ENCODE measurements at places on chromosomes 2 and 18.

GRCh38 chr2:108278631-108279030 is 10.1 kb upstream of the SULT1C2 start:
- H3K36me3 ChIP-seq: no peaks in the 10 kb centered on the region
- no peaks in the 10 kb centered on the region for H3K4me1 ChIP-seq
- H3K27ac ChIP-seq: no peak overlapping the region
- no peak overlapping the region for H3K4me3 ChIP-seq
- no peak for DNase-seq

GRCh38 chr2:242011991-242012764 is 142.6 kb downstream of the RTP5 start:
- no peaks in the 10 kb centered on the region for H3K4me1 ChIP-seq
- DNase-seq: no peak
- no peak overlapping the region for H3K27ac ChIP-seq
- H3K4me3 ChIP-seq: no peak overlapping the region
- H3K36me3 ChIP-seq: no peaks in the 10 kb centered on the region

DNA sequence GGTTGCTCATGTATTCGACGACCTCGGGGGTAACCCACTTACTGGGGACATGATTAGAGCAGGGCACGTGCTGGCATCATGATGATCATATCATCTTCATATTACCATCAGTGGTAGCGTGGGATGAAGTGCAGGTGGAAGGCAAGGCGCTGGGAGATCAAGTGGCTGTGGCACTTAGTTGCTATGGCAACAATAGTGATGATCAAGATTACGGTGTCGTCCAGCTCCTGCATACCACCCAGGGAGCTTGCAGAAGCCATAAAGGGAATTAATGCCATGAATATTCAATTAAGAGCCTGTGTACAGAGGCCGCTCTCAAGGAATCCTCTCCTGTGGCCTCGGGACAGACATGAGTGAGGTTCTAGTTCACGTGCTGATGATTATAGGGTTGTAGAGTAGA is 237.2 kb upstream of the COPS8 start:
- H3K27me3 ChIP-seq: no peaks in the 10 kb centered on the region
- no peak overlapping the region for H3K4me3 ChIP-seq
- DNase-seq: no peak
- no peaks in the 10 kb centered on the region for H3K36me3 ChIP-seq

DNA sequence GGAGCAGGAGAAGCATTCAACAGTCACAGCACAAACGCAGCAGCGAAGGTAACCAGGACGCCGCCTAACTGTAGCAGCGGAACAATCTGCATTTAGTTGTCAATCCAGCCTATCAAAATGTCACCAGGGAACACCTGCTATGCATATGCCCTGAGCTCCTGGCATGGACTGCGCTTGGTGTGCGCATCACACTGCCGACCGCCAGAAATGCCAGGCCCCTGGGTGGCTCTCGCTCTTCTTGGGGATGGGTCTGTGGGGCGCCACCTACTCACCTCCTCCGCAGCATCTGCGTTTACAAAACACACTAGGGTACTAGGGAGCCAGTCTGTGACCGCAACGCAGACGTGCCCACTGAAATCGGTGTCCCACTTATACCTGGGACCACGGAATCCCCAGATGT is 31.7 kb downstream of the ZNF516 start:
- no peak for DNase-seq
- no peaks in the 10 kb centered on the region for H3K27me3 ChIP-seq
- H3K4me3 ChIP-seq: no peak overlapping the region
- H3K4me1 ChIP-seq: peaks cover 63% of the 10 kb centered on the region
- no peak overlapping the region for H3K27ac ChIP-seq
- H3K36me3 ChIP-seq: no peaks in the 10 kb centered on the region

DNA sequence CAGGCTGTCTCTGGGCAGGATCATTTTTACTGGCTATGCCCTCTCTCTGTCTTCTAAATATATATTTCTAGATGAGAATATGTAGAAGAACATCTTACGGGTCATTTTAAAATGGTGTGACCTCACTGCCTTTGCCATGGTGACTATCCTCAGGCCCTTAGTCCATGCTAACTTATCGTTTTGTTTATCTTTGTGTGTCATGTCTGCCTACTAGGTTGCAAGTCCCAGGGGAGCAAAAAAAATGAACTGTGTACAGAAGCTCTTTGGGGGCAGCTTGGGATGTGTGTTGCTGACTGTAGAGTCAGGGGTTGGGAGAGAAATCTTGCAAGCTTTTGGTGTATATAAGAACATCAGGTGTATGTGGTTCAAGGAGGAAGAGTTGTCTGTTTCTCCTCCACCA is 11.0 kb downstream of the CPSF3 start:
- H3K36me3 ChIP-seq: peaks cover 68% of the 10 kb centered on the region
- DNase-seq: no peak
- no peaks in the 10 kb centered on the region for H3K4me1 ChIP-seq
- H3K27me3 ChIP-seq: no peaks in the 10 kb centered on the region
- H3K27ac ChIP-seq: no peak overlapping the region

DNA sequence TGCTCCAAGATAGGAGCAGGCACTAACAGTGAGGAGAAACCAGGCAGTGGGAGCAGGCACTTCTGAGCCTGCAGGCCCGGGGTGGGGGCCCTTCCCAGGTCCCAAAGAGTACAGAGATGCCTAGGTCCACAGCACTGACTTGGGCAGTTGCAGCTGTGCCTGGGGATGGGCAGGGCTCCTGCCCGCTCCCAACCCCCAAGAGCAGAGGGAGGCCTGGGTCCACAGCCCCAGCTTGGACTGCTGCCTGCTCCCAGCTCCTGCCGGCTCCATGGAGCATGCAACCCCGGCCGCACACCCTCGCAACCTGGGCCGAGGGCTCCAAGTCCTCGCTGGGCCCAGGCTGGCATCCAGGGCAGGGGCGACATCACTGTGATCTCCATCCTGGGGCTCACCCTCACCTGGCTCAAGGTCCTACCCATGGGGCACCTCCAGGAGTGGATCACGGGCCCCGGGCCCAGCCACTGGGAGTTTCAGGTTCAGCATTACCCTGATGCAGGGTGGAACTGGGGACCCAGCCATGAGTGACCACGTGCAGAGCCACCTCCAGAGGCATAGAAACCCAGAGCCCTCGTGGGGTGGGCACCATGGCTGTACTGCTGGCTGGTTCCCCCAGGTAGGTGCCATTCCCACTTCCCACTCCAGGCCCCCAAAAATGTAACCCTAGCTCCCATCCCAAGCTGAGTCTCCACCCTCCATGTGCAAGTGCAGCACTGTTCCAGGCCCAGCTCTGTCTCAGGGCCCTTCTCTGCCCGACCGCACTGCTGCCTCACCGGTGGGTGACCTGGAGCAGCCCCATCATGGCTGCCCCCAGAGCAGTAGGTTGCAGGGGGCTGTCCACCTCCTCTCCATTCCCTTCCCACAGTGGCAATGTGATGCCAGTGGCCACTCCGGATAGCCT is 325.6 kb downstream of the NR4A2 start:
- no peaks in the 10 kb centered on the region for H3K4me1 ChIP-seq
- no peak for DNase-seq
- H3K27me3 ChIP-seq: no peaks in the 10 kb centered on the region
- no peak overlapping the region for H3K27ac ChIP-seq

DNA sequence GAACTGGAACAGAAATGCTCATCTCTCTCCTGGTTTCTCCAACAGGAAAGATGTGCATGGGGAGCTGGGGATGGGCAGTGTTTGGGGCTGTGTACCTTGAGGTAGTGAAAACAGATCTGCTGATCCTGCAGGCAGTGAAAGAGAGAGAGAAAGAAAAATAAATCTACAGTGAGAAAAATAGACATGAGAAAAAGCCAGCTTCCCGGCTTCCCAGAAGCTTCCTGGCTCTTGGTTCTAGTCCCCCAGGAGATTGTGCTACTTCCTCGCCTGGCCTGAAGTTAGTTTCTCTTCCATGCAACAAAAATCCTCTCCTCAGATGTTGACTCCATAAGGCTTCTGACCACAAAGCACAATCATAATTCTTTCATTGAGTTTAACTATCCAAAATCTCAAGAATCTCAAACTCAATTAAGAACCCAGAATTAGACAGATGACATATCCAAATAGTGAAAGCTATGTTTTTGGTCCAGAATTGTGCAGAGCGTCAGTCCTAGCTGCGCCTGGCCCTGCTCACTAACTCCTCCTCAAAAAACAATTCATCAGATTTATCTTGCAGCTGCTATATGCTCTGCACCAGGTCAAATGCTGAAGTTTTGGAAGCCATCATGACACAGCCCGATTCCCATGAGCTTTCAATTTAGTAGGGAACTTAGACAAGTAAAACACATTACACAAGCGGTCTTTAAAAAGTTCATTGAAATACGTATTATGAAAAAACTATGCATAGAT is 20.1 kb upstream of the NAB1 start:
- H3K4me1 ChIP-seq: peaks cover 18% of the 10 kb centered on the region
- H3K27ac ChIP-seq: peak overlapping the region; percentile 39
- no peak for DNase-seq

- DNase-seq: no peak
- H3K36me3 ChIP-seq: no peaks in the 10 kb centered on the region
- H3K4me1 ChIP-seq: peaks cover 7% of the 10 kb centered on the region
- no peak overlapping the region for H3K27ac ChIP-seq
- no peak overlapping the region for H3K4me3 ChIP-seq
- no peaks in the 10 kb centered on the region for H3K27me3 ChIP-seq
Observed at GRCh38 chr2:71003966-71004755, 9.5 kb upstream of the TEX261 start.

- no peak overlapping the region for H3K27ac ChIP-seq
- no peak overlapping the region for H3K4me3 ChIP-seq
- no peaks in the 10 kb centered on the region for H3K27me3 ChIP-seq
Observed at GRCh38 chr2:173130496-173131465, 55.1 kb downstream of the MAP3K20 start.

- H3K27me3 ChIP-seq: no peaks in the 10 kb centered on the region
- no peak overlapping the region for H3K27ac ChIP-seq
- no peak for DNase-seq
- H3K4me1 ChIP-seq: no peaks in the 10 kb centered on the region
- H3K4me3 ChIP-seq: no peak overlapping the region
- H3K36me3 ChIP-seq: no peaks in the 10 kb centered on the region
Observed at GRCh38 chr2:58299123-58299522, 58.0 kb upstream of the FANCL start.

DNA sequence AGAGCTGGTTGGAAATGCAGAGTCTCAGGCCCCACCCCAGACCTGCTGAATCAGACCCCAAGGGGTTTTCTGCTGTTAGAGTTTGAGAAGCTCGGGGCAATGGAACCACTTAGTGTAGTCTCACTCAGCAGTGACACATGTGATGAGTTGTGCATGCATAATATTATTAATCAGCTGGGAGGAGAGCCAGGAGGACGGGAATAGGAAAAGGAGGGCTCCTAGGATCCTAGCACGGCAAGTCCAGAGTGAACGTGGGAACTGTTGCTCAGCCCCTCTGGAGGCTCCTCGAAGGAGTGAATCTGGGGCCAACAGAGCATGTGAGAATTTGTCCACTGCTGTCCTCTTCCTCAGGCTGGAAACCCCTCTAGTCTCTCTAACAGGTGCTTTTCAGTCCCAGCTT is 87.1 kb downstream of the HS1BP3 start:
- H3K4me3 ChIP-seq: no peak overlapping the region
- peaks cover 21% of the 10 kb centered on the region for H3K4me1 ChIP-seq
- no peaks in the 10 kb centered on the region for H3K27me3 ChIP-seq
- no peaks in the 10 kb centered on the region for H3K36me3 ChIP-seq

- no peaks in the 10 kb centered on the region for H3K4me1 ChIP-seq
- no peaks in the 10 kb centered on the region for H3K27me3 ChIP-seq
- no peaks in the 10 kb centered on the region for H3K36me3 ChIP-seq
- no peak overlapping the region for H3K4me3 ChIP-seq
- H3K27ac ChIP-seq: no peak overlapping the region
Observed at GRCh38 chr2:233996461-233996860, 54.0 kb upstream of the SPP2 start.

DNA sequence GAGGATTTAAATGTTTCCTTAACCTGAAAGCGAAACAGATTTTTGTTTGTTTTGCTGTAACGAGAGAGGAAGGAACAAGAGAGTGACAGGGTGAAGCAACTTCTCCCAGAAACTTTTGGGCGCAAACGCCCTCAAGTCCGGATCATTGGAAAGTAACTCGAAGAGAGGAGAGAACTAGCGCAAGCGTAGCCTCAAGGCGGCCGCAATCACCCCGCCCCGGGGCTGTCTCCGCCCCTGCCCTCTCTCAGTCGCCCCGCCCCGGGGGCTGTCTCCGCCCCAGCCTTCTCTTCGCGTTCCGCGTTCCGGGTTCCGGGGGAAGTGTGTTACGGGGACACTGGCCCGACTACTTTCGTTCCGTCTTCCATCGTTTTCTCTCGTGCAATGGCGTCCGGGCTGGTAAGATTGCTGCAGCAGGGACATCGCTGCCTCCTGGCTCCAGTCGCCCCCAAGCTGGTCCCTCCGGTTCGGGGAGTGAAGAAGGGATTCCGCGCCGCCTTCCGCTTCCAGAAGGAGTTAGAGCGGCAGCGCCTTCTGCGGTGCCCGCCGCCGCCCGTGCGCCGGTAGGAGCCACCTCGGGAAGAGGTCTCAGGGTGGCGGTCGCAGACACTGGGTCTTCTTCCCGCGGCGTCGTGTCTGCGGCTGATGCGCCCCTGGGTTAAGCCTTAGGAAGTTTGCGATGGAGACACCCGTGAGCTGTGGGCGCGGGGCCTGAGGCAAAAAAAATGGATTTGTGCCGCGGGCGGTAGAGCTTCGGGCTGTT is at the start of gene MRPL44:
Gene MRPL44 (plus strand): TSS at position 372 of the 760 bp plus-strand sequence. CDS start 10 bp downstream, at position 382.
- no peak for DNase-seq
- peaks cover 54% of the 10 kb centered on the region for H3K4me1 ChIP-seq
- H3K27ac ChIP-seq: peak within 1 kb of the TSS; percentile 86
- H3K27me3 ChIP-seq: no peaks in the 10 kb centered on the region
- H3K4me3 ChIP-seq: peak within 1 kb of the TSS; percentile 97
- H3K36me3 ChIP-seq: peaks cover 3% of the 10 kb centered on the region

- no peaks in the 10 kb centered on the region for H3K27me3 ChIP-seq
- H3K4me3 ChIP-seq: no peak overlapping the region
- DNase-seq: no peak
- peaks cover 36% of the 10 kb centered on the region for H3K4me1 ChIP-seq
Observed at GRCh38 chr2:197209742-197210408, 100.7 kb downstream of the ANKRD44 start.

GRCh38 chr2:239035361-239035814 is 187.5 kb downstream of the TWIST2 start:
- H3K27me3 ChIP-seq: no peaks in the 10 kb centered on the region
- no peak for DNase-seq
- H3K4me1 ChIP-seq: peaks cover 5% of the 10 kb centered on the region

GRCh38 chr18:3383381-3383915 is 66.5 kb upstream of the TGIF1 start:
- H3K27ac ChIP-seq: no peak overlapping the region
- DNase-seq: peak; percentile 34
- no peak overlapping the region for H3K4me3 ChIP-seq
- no peaks in the 10 kb centered on the region for H3K36me3 ChIP-seq
- peaks cover 3% of the 10 kb centered on the region for H3K4me1 ChIP-seq

- H3K4me1 ChIP-seq: no peaks in the 10 kb centered on the region
- no peak overlapping the region for H3K4me3 ChIP-seq
- no peak overlapping the region for H3K27ac ChIP-seq
Observed at GRCh38 chr2:189304360-189304759, 124.8 kb upstream of the COL5A2 start.

DNA sequence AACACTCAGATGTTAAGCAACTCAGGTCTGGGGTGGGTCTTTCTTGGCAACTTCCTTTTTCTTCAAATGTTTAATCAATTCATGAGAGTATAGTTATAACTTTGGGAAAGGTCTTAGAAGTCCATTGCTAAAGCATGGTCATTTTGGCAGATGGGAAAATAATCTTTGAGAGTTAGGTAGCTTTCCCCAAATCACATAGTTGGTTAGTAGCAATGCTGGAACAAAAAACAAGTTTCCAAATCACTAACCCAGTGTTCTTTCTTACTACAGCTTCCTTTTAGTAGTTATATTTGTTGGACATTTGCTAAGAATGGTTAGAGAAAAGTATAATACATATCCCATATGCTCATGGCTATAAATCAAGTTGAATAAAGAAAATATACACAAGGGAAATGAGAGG is 185.2 kb upstream of the SLC14A2 start:
- no peaks in the 10 kb centered on the region for H3K27me3 ChIP-seq
- H3K4me1 ChIP-seq: no peaks in the 10 kb centered on the region
- no peak for DNase-seq
- no peak overlapping the region for H3K4me3 ChIP-seq
- no peaks in the 10 kb centered on the region for H3K36me3 ChIP-seq

Data from vagina (tissue), 2 donors.